ENCODE measurements at places on chromosomes 1 and 21.
A peak's percentile ranks its signal among the peaks of the same experiment; 100 is the strongest.

DNA sequence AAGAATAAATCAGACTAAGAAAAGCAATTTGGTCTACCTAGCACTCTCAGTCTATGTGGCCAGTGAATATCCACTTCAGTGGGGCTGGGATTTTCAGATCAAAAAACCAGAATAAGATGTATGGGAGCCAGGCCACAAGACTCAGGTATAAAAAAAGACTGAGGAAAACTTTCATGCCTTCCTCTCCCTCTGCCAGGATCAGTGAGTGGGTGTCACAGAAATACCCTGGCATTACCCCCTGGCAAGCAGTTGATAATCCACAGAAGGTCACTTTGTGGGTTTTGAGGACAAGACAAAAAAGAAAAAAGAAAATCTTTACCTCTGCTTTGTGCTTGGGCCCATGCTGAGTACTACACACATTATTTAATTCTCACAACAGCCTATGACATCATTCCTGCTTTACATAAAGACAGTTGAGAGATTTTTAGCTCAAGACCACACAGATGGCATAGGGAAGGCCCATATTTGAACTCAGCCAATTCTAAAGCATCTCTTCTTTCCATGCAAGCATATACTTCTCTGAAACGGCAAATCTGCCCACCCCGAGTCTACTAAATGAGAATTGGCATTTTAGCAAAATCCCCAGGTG, 57.6 kb downstream of the DESI2 start:
- DNase-seq: no peak

GRCh38 chr1:34338871-34339270, 162.2 kb downstream of the C1orf94 start:
- DNase-seq: no peak

DNA sequence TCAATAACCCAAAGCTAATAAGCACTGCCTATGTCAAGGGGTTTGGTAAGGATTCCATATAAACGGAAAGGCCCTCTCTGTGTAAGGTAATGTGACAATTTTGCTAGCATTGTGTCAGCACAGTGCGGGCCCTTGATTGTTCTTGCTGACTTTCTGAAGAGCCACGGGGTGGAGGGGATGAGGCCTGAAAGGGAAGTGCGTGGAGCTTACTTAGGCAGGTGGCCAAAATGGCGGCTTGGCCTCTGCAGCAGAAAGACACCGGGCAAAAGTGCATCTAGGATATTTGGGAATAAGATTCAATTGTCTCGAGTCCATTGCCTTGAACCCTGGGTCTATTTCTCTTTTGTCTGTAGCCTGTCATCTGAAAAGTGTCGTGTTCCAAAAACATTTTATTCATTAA, 114.3 kb downstream of the TGFB2 start:
- no peak for DNase-seq

DNA sequence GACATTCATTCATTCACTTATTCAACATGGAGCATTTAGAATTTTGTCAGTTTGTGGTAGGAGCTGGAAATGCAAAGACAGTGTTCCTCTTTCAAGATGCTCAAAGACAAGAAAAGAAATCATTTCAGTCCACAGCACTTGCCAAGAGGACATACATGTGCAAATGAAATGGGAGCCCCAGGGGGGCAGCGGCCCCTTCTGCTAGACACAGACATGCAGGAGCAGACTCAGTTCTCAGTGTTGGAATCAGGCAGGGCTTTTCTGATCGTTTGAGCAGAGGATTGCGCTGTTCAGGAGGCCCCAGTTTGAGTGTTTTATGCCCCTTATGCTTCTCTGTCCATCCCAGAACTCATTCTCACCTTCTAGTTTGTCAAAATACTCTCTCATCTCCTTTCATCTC, 35.6 kb upstream of the VASH2 start:
- DNase-seq: no peak

- DNase-seq: no peak
Measured at GRCh38 chr1:118717893-118718292, 270.2 kb downstream of the TBX15 start.

DNA sequence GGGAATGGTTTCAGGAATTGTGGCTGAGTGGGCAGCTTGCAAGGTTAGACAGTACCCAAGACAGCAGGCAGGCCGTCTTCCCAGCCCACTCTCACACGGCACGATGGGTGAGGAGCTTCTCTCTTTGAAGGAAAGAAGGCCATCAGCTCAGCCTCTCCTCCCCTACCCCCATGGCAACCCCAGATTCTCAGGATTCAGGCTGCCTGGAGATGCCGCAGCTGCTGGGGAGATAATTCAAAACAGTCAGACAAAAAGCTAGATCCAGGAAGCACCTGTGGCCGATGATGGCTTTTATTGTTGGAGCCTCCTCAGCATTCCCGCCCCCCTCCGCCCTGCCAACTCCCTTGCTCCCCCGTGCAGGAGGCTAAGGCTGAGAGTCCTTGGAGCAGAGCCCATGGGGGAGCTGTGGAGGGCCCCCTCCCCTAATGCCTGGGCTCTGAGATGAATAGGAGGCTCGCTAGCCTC, 220.5 kb downstream of the TRABD2B start:
- no peak for DNase-seq

DNA sequence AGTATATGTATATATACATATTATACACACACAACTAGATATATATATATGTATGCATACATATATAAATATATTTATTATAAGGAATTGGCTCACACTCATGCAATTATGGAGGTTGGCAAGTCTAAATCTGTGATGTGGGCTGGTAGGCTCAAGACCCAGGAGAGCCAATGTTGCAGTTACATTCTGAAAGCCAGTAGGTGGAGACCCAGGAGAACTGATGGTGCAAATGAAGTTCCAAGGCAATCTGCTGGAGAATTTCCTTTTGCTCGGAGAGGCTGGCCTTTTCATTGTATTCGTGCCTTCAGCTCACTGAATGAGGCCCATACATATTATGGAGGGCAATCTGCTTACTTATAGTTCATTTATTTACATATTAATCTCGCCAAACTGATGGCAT, 9.4 kb downstream of the IVL start:
- DNase-seq: no peak

- DNase-seq: no peak
Measured at GRCh38 chr1:211009944-211010343, 124.0 kb downstream of the KCNH1 start.

DNA sequence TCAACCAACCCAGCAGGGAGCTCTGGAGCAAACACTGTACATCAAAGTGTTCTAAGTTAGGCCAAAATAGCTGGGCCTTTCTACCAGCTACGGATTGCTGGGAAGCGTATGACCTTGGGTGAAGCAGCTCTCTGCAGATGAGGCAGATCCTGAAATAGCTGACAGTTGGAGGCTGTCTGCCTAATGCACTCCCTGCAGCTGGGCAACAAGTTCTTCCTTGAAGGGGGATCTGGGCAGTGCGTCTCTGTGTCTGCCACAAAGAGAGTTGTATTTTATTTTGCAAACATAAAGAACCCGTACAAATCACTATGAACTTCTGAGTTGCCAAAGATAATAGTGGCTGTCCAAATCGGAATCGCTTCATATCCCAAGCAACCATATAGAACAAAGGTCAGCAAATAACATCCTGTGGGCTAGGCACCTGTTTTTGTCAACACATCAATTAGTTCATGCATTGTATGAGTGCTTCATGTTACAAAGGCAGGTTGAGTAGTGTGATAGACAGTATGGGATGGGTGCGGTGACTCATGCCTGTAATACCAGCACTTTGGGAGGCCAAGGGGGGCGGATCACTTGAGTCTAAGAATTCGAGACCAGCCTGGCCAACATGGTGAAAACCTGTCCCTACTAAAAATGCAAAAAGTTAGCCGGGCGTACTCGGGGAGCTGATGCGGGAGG, 29.1 kb upstream of the KLF17 start:
- DNase-seq: peak; percentile 19

- no peak for DNase-seq
Measured at GRCh38 chr1:46526013-46526690, 25.3 kb downstream of the KNCN start.

DNA sequence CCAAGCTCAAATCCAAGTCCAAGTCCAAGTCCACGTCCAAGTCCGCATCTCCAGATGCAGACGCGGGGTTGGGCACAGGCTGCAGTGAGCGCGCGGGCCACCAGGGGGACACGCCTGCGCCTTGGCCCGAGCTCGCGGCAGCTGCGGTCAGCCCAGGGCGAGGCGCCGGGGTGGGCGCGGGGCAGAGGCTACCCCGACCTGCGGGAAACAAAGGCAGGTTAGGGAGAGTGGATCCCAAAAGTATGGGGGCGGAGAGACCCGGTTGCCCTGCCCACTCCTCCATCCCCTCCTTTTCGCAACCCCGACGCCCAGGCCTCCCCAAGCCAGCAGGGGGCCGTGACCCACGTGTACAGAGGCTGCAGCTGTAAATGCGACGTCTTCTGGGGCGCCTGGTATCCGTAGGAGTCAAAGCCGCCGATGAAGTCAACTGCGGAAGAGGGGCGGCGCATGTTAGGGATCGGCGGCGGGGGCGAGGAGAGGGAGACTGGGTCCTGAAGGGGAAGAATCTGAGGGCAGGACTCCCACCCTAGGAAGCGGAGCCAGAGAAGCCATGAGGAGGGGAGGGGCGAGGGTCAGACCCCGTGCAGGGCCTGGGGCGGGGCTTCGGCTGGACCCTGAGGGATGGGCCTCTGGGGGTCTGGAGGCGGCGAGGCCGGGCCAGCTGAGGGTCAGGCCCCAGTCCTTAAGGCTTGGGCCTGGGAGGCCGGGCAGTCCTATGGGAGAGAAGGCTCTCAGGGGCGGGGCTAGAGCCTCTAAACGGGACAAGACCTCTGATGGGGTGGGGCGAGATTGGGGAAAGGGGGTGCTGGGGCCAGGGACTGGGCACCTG, 58.0 kb downstream of the NKAIN1 start:
- DNase-seq: peak; percentile 74

GRCh38 chr1:223650465-223650864, 15.0 kb downstream of the CAPN8 start:
- DNase-seq: no peak

GRCh38 chr1:26142159-26142558, 16.7 kb upstream of the FAM110D start:
- no peak for DNase-seq

DNA sequence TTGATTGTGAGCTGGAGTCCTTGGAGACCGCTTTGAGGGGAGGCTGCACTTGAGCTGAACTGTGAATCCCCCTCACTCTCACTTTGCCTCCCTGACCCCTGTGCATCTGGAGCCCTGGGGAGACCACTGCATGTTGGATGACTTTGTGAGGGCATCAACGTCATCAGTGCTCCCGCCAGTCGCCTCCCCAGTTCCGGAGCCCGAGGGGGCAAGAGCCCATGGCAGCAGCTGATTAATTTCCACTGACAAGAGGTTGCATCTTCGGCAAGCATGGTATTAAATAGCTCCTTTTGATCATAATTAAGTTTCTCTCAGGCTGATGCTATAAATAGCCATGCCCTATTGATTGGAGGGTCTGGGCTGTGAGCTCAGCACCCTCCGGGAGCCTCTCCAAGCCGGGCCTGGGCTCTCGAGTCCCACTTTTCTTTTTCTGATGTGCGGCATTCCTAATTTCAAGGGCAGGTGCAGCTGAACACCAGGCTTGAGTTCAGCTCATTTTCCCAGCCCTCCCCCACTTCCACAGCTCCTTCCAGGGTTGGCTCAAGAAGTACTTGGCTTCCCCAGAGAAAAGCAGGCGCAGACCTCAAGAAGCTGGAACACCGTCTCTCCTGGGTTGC, 33.2 kb downstream of the KCND3 start:
- no peak for DNase-seq

DNA sequence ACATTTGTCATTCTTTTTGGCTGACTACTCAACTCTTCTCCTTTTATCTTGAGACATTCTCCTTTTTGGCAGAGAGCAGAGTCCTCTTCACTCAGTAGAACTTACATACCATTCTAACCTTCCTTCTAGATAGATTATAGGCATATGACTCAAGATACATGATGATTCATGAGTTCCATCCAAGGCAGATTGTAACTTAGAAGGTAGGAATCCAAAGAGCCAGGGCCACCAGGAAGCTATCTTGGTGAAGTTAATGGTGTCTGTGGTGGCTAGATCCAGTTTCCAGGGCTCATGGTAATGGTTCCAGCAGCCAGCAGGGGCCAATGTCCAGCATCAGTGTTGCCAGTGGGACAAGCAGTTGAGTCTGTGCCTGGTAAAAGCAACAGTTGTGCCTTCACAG, 76.1 kb upstream of the KIAA0040 start:
- DNase-seq: peak; percentile 4

- no peak for DNase-seq
Measured at GRCh38 chr1:183912265-183912886, 107.5 kb downstream of the RGL1 start.

DNA sequence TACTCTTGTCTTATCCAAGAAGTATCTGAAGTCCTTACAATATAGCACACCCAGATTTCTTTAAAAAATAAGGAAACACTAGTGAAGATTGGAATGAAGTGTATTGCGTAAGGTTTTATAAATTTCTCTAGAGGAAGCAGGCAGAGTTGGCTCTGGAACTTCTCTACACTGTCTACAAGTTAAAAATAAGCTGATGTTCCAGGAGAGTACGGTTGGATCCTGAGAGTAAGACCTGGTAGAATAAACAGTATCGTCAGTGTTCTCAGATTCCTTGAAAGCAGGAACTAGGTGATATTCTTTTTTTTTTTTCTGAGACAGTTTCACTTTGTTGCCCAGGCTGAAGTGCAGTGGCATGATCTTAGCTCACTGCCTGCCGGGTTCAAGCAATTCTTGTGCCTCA, 107.9 kb downstream of the USP25 start:
- no peak for DNase-seq

- no peak for DNase-seq
Measured at GRCh38 chr1:232047473-232047872, 420.9 kb downstream of the DISC1 start.

DNA sequence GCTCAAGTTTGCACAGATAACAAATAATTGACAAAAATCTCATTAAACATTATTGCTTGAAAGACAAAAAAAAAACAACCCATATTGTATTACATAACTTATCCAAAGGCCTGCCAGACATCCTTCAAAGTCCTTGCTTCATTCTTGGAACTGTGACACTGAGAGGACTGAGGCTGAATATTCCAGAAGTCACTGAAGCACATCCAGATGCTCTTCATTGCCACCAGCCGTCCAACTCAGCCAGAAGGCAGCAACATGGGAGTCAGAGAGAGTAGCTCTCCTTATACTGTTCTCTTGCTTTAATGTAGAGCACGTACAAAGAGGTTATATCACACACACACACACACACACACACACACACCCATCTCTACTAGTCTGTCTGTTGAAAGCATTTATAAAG, 755.0 kb downstream of the LTN1 start:
- DNase-seq: no peak

GRCh38 chr1:84975035-84975434, 21.9 kb downstream of the MCOLN2 start:
- DNase-seq: peak; percentile 14

- DNase-seq: no peak
Measured at GRCh38 chr1:33171977-33172813, 9.6 kb downstream of the TRIM62 start.

- no peak for DNase-seq
Measured at GRCh38 chr1:155210314-155211104, 2.0 kb downstream of the MTX1 start.

- no peak for DNase-seq
Measured at GRCh38 chr1:44724296-44724954, 6.5 kb downstream of the RNU5D-1 start.
